ENCODE measurements at places on chromosomes 3 and 15.
A peak's percentile ranks its signal among the peaks of the same experiment; 100 is the strongest.

GRCh38 chr15:80645494-80646065 is 49.5 kb upstream of the ABHD17C start:
- no peak for DNase-seq

GRCh38 chr15:50925281-50925680 is 16.8 kb downstream of the AP4E1 start:
- no peak for DNase-seq

DNA sequence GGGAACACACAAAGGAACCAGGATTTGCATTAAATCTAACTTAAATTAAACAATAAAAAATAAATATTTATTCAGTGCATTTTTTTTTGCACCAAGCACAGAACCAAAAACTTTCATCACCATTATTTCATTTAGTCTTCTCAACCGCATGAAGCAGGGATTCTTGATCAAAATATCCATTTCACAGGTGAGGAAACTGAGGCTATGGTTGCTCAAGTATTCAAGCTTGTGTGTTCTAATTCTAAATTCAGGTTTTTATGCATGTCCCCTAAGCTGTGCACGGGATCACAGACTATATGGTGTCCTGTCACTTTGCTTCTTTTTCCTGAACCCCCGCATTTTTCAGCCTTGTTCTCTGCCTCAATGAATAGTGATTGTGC is 64.3 kb upstream of the BCL6 start:
- no peak for DNase-seq

DNA sequence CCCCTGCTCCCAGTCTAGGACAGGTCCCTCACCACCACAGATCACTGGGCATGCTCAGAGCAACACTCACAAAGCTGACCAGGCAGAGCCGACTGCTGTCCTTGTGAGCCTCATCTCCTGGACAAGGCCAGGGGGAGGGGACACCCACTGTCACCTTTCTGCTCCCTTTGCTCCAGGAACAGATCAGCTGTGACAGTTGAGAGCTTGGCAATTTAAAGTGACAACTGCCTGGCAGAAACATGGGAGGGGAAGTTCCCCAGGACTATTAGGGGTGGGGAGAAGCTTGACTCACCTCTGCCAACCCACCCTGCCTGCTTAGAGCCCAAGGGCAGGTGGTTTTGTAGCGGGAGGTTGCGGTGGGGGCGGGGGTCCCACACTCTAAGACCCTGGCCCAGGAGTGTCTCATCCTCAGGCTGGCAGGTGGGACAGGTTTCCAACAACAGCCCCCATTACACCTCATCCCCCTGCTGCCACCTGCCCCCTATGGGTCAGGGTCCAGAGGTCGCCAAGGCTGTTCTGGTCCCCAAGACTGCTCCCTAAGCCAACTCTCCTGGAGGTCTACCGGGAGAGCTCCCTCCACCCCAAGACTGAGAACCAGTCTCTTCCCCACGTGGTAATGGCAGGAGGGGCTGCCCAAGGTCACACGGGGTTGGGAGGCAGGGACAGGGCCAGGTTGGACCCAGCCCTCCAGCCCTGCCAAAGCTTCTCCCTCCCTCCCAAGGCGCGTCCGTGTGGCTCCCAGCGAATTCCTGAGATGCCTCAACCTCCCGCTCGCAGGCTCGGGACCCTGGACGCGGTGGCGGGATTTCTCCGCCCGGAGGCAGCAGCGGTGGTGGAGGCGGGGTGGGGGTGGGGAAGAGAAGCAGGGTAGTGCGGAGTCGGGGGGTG is 80.4 kb downstream of the IQSEC1 start:
- DNase-seq = no peak

DNA sequence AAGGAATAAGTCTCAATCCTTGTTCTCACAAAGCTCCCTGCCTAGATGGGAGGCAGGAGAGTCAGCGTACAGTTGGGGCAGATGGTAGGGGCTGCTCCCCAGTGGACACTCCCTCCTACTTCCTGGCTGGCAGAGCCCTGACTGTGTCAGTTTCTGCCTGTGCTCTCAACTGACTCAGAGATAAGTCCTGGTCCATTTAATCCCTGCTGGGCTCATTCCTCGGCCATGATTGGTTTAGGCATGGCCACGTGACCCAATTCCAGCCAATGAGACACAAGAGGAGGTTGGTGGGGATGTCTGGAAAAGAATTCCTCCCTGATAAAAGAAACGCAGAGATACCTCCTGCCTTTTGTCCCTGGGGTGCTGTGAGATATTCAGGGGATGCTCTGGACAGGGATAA is 118.1 kb upstream of the SLC6A11 start:
- no peak for DNase-seq

- DNase-seq = peak; percentile 28
Measured at GRCh38 chr3:43691120-43691995, 620 bp downstream of the ABHD5 start.

- no peak for DNase-seq
Measured at GRCh38 chr15:43521419-43521818, 4.0 kb downstream of the MAP1A start.

GRCh38 chr15:36422631-36423030 is 156.8 kb upstream of the CDIN1 start:
- no peak for DNase-seq

DNA sequence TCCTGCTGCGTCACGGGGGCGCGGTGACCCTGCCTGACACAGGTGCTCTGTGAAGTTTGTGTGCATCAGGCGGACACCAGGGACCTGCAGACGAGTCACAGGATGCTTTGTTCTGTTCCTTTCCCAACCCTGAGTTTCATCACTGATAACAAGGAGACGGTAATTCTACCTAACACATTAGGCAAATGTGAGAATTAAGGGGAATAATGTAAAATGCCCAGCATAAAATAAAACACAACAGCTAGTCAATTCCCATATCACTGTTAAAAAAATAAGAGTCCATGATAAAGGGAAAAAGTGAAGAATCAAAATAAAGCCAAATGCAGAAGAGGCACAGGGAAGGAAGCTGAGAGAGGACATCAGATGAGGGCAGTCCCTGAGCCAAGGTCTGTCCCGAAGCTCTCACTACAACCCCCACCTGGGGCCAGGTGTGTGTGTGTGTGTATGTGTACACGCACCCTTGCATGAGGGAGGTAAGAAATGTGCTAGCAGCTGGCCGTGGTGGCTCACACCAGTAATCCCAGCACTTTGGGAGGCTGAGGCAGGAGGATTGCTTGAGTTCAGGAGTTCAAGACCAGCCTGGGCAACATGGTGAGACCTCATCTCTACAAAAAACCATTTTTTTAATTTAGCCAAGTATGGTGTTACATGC is 27.5 kb downstream of the PLA2G4D start:
- no peak for DNase-seq

GRCh38 chr15:71677352-71677751 is 133.0 kb upstream of the NR2E3 start:
- no peak for DNase-seq

DNA sequence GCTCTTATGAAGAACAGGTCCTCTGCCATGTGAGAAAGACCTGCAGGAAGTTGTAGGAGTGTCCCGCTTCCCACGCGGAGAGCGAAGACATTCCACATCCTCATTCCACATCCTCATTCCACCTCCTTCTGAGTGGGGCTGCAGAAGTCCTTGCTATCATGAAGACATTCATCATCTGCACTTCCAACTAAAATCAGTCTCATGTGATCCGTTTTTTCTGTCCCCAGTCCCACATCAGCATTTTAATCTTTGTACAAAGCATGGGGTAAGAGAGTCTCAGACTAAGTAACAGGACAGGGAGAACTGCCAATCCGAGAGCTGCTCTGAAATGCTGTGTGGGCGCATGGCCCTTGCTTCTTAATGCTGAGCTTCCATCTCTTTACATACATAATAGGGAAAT is 227.2 kb downstream of the RSRC1 start:
- DNase-seq = no peak

DNA sequence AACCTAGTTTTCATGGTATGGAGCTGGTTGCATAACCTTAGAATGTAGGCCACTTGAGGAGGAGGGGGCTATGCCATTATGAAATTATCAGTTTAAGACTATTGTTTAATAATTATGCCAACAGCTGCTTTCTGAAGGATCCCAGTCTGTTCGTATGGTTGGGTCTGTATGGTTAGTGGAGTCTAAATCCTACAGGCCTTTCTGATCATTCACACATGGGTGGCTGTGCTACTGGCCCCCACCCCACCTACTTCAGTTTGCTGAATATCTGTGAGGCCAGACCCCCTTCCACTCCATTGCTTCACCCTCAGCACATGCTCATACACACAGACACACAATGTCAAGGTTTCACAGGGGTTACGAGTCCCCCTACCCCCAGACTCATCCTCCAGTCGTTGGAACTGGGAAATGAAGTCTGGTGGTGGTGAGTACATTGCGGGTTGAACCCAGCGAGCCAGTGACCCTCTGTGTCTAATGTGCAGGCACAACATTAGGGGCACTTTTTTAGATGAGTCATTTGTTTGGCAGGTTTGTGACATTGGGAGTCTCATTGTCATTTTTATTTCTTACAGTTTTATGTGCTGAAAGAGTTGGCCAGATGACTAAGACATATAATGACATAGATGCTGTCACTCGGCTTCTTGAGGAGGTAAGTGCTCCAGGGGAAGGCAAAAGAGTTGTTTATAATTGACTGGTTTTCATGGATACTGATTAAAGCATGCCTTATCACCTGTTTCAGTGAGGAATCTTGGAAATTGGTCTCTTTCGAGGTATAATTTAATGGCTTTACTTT is 85.3 kb downstream of the TRAK1 start:
- no peak for DNase-seq

- no peak for DNase-seq
Measured at GRCh38 chr3:175869404-175869803, 1010.3 kb downstream of the NAALADL2 start.
